ENCODE measurements at places on chromosomes 11 and 22.

GRCh38 chr11:121240650-121241303 is 51.8 kb upstream of the SC5D start:
- DNase-seq, result no peak

DNA sequence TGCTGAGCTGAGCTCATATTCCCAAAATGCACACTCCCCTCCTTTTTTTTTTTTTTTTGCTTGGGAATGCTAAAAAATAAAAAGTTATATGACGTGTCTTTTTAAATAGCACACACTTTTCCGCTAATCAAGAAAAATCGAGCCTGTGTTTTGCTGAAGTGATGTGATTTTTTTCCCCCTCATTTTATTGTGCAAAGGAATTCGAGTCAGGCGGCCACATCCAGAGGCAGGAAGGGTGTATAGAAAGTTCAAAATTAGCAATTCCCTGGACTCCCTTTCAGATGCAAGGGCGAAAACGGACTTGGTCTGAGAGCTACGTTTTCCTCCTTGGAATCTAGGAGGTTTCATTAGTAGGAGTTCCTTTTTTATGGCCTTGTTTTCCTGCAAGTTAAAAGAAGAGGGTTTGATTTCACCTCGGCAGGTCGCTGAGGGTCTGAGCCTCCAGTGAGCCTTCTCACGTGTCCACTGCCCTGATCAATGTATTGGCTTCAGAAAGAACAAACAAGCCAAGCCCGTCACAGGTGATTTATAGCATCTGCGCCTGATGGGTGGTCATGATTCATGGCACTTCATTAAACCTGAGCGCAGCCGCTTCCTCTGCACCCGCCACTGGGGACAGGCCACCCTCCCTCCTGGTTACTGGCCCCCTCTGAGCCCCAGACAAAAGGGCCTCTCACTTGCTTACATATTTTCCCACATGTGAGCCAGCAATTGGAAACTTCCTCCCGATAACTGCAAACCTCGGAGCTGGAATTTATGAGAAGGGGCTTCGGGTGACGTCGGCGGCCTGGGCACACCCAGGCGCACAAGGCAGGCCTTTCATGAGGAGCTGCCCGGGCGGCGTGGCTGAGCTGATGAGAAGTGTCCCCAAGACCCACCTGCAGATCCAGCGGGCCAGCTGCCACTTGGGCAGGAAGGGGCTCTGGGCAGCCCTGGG is 64.4 kb upstream of the LINC01488 start:
- no peak for DNase-seq

DNA sequence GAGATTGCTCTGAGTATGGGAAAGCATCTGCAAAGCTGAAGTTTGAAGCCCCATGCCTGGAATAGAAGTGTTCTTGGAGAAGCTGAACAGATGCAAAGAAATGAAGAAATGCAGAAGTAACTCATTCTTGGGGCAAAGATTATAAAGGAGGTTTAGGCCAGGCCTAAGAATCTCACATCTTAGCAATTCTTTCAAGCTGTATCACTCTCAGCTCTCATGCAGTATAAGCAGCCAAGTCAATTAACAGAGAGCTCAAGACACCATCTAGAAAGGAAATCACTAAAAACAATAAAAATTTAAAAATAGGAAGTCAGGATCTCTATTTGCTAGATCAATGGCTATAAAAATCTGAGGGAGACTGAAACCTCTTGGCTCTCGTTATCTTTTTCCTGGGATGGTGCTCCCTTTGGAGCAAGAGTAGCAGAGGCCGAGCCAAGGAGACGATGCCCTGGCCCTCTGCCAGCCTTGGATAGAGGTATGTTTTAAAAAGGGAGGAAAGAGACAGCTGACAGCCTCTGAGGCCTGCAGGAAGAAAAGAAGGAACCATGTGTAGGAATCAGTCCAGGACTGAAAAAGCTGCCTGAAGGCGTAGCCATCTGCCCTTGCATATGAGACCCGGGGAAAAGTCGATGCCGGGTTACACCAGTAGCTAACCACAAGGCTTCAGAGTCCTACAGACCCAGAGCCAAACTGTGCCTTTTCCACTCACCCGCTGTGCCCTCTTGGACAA is 229.8 kb downstream of the BLID start:
- no peak for DNase-seq

DNA sequence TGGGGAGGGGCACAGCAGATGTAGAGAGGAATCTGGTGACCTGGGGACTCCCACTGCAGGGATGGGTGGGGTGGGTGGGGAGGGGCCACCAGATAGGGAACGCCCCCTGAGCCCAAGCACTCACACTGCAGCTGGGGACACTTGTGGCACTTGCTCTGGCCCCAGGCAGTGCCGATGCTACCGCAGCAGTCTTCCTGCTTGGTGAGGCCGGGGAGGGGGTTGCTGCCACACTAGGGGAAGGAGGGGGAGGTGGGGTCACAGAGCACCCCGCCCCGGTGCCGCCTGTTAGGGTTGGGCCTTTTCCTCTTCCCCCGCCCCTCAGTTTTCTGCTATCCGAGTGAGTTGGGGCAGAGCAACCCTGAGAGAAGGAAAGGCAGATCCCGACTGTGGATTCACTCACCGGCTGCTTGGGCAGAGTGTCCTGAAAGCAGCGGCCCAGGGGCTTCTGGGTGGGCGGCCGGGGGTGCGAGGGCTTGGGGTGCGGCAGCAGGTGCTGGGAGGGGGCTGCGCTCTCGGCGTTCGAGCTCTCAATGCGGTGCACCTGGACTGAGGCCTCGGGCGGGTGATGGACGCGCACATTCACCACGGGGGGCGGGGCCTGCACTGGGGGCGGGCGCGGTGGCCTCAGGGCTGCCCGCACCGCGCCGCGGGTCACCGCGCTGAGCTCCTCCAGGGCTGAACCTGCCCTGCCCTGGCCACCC is 4.7 kb downstream of the LTBP3 start:
- DNase-seq, result no peak

DNA sequence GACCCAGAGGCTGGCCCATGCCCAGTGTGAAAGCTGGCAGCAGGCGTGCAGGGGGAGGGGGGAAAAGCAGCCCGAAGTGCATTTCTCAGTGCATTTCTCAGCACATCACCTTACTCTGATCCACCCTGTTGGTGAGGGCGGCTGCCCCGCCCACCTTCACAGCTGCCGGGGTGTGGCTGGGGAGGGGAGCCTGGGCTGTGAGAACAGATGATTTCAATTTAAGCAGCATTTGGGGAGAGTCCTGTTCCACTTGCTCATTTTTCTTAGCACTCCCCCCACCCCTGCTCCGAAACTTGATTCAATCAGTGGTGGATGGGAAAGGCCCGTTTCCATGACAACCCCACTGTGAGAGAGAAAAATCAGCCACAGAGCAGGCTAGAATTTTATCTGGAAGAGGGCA is 84.8 kb downstream of the SNX19 start:
- DNase-seq, result no peak

GRCh38 chr22:33380789-33381530 is 322.8 kb upstream of the SYN3 start:
- DNase-seq, result no peak

DNA sequence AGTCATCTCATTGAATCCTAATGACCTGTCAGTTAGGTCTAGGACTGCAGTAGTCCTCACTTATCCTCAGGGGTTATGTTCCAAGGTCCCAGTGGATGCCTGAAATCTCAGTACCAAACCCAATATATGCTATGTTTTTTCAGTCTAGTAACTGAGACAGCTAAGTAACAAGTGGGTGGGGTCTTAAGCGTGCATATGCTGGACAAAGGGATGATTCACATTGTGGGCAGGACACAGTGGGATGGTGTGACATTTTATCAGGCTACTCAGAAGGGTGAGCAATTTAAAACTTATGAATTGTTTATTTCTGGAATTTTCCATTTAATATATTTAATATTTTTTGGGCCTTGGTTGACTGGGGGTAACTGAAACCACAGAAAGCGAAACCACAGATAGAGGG is 29.0 kb downstream of the DDX10 start:
- DNase-seq, result no peak

DNA sequence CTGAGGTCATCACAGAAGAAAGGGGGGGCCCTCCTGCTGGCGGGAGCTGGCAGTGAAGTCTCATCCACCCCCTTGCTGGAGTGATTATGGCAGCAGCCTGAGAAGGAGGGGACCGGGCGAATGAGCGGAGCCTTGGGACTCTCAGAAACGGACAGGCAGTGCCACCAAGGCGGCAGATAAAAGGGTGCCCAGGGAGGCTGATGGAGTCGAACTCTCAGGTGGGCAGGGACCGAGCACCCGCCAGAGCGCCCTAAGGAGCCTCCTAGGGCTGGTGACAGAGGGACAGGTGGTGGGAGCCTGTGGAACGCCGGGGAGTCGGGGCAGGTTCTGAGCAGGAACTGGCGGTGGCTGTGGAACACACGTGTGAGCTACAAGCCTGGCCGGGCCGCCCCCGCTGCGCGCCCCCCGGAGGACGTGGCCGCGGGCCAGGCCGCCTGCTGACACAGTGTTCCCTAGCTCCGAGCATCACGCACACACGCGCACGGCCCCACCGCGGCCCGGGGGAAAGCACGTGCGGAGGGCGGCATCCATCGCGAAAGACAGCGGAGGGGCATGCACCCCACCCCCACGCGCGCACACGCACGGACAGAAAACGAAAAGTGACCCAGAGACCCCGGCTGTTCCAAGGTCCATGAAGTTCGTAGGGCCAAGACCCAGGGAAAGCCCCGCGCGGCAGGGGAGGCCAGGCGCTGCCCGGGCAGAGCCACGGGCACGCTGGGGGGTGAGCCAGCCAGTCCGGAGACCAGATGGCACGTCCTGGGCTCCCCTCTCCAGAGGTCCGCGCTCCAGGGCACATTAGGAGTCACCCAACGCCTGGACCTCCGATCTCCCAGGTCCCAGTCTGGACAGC is 1.0 kb downstream of the VWCE start:
- DNase-seq, result peak; percentile 45

GRCh38 chr11:72634016-72634415 is 40.2 kb downstream of the PDE2A start:
- DNase-seq, result no peak

GRCh38 chr22:46501701-46502100 is 35.7 kb downstream of the CELSR1 start:
- no peak for DNase-seq

GRCh38 chr11:35344681-35345574 is 74.4 kb downstream of the SLC1A2 start:
- no peak for DNase-seq

DNA sequence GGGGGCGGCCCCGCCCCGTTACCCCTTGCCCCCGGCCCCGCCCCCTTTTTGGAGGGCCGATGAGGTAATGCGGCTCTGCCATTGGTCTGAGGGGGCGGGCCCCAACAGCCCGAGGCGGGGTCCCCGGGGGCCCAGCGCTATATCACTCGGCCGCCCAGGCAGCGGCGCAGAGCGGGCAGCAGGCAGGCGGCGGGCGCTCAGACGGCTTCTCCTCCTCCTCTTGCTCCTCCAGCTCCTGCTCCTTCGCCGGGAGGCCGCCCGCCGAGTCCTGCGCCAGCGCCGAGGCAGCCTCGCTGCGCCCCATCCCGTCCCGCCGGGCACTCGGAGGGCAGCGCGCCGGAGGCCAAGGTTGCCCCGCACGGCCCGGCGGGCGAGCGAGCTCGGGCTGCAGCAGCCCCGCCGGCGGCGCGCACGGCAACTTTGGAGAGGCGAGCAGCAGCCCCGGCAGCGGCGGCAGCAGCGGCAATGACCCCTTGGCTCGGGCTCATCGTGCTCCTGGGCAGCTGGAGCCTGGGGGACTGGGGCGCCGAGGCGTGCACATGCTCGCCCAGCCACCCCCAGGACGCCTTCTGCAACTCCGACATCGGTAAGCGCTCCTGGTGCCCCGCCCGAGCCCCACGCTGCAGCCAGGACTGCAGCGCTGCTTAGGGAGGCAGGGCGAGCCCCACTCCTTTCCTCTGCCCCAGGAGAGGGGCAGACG is at the start of gene TIMP3:
Gene TIMP3 (plus strand): TSS at position 169 of the 700 bp plus-strand sequence. CDS start 297 bp downstream, at position 466.
- no peak for DNase-seq

- DNase-seq, result no peak
Observed at GRCh38 chr11:92790366-92790765, 179.1 kb upstream of the MTNR1B start.

DNA sequence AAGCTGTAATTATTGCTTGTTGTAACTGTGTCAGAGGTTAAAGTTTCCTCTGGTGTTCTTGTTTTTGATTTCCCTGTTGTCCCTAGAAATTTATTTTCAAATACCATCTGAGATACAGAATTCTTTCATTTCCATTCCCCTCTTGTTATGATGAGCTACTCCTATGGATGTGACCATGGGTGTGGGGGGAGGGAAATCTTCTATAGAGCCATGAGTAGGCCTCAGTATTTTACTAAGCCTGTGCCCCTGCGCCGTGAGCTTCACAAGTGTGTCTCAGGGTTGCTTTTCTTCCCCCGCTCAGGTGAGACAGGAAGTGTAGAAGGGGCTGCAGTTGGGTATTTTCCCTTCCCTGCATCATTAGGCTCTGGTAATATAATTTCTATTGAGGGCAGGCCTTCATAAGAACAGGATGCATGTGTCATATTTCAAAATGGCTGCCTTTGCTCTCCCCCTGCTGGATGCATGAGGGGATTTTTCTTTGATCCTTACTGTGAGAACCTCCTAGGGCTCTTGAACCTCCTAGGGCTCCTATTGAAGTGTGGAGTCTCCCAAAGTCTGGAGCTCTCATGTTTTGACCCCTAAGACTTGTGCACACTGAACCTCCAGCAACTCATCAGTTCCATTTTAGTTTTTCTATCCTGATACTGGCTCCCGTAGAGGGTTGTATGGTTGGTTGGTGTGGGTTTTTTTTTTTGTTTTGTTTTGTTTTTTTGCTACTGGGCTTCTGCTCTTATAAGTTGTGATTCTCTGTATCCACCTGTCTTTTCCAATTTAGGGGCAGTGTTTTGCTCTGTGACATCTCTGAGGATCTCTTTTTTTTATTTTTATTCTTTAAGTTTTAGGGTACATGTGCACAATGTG is 658.2 kb downstream of the NTM start:
- no peak for DNase-seq

DNA sequence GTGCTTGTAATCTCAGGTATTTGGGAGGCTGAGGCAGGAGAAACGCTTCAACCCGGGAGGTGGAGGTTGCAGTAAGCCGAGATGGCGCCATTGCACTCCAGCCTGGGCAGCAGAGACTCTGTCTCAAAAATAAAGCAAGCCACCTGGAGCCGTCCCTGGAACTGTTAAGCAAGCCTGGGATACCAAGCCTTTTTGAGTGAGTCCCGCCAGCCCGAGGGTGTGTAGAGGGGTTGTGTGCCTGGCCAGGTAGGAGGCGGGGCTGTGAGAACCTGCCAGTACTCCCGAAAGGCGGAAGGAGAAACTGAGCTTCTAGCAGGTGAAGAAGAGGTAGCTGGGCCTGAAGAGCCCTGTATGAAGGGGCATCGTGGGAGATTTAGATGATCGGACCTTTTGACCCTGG is 52.4 kb downstream of the TRIOBP start:
- DNase-seq, result no peak

DNA sequence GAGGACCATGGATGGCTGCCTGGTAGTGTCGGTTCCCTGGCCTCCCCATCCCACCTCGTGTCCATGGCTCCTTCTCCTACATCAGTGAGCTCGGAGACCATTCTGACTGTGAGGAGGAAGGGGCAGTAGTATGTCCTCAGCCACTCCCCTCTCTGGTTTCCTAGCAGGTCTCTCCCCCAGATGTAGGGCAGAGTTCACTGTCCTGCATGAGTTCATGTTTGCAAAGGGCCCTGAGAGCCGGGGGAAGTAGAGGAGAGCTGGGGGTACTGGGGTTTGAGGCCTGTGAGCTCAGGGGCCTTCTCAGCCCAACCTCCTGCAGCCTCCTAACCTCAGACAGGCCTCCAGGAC is 18.4 kb upstream of the ST3GAL4 start:
- no peak for DNase-seq

GRCh38 chr11:36724742-36725385 is 126.8 kb upstream of the RAG2 start:
- DNase-seq, result no peak

GRCh38 chr22:24144778-24145085 is 36.6 kb upstream of the SUSD2 start:
- DNase-seq, result no peak

All from activated CD8-positive, alpha-beta memory T cell treated with anti-CD3 and anti-CD28 coated beads for 4 hours (primary cell).